CD4-positive, alpha-beta T cell treated with Interleukin-10 for 1 hour (primary cell): ENCODE measurements at places on chromosomes 2 and 18.

DNA sequence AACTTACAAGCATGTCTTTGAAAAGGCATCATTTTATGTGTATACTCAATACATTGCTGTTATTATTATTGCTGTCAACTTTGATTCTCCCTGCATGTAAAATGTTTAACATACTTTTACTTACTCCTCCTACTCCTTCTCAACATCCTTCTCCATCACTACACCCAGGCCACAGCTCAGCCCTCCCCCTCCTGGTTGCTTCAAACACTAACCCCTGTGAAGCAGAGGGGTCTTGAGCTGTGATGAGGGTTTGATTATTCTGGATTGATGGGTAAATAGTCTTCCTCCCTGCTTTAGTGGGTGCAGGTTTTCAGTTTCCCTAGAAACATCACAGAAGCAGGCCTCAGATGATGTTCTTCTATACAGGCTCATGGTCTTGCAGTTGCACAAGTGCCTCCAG is 221.0 kb downstream of the OSR1 start:
- DNase-seq = no peak

DNA sequence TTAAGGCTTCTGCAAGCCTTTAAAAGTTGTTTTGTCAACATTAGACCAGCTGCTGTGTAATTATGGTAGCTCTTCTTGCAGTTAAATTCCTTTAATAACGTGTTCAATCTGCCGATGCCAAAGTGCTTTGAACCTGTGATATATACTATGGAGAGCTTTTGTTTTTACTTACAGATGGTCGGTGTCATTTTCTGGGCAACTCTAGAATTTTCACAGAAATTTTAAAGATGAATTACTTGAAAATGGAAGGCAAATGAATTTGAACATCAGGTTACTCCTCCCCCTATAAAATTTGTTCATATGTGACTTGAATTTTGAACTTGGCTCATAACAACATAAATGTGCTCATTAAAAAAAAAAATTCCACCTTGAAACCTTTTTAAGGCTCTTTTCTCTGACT is 23.0 kb downstream of the LYPD6 start:
- no peak for DNase-seq

- peak; percentile 5 for DNase-seq
Measured at GRCh38 chr2:236787885-236788284, 218.3 kb downstream of the ACKR3 start.

- DNase-seq = no peak
Measured at GRCh38 chr2:231680992-231681852, 27.1 kb upstream of the PTMA start.

- DNase-seq = no peak
Measured at GRCh38 chr18:75141734-75142133, 67.2 kb downstream of the PTGR3 start.

GRCh38 chr2:215002500-215002899 is 135.9 kb downstream of the ABCA12 start:
- no peak for DNase-seq

DNA sequence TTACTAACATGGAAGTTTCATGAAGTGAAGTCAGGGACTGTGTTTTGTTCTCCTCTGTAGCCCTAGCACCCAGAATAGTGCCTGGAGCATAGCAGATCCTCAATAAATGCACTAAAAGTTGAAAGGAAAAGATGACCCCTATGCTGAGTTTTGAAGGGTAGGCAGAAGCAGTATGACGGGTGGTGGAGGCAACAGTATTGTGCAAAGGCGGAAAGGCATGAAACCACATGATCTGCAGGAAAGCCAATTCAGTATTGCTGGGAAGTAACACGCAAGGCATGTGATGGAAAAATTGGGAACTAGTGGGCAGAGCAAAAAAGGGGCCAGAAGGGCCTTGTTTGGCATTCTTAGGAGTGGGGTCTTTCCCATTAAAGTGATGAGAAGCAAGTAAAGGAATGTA is 23.1 kb downstream of the DTNB start:
- no peak for DNase-seq

- DNase-seq = no peak
Measured at GRCh38 chr2:176111309-176111663, 4.2 kb downstream of the HOXD11 start.

DNA sequence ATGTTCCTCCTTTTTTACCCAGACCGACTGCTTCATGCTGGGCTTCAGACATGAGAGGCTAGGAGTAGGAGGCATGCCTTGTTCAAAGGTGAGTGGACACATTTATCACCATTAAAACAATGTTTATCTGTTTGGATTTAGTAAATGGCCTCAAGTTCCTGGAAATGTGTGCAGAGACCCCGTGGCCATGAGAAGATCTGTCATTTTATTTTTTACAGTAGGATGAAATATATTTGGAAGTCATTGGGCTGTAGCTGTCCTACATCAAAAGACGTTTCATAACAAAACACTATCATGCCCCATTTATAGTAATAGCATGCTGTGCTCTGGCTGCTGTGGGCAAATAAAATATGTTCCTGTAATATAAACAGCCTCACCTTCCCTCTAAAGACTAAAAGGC is 403.9 kb upstream of the TNP1 start:
- no peak for DNase-seq

DNA sequence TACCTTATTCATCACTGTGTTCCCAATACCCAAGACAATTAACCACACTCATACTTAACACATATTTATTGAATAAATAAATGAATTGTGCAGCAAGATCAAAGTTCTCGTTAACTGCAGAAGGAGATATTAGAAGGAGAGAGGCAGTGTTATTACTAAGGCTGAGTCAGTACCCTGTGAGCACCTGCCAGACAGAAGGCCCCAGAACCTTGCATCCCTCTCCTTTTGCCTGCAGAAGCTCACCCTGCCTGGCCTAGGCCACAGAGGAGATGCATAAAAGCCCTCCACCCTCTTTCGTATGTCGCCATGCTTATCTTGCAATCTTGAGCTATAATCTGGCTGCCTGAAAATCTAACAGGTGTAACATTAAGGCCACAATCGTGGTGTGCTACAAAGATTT is 20.5 kb upstream of the RNF149 start:
- peak; percentile 41 for DNase-seq
